Lower lobe of right lung (tissue), 2 donors: ENCODE measurements at places on chromosomes 11 and 22. TPM values are rescaled to one million over a fixed set of nuclear protein-coding genes. Genes with fewer than 3 reads are reported as not detected.

- DNase-seq, result peak; percentile 97
Observed at GRCh38 chr11:64304316-64305072, 830 bp upstream of the ESRRA start.

GRCh38 chr11:12757416-12757815, 83.2 kb downstream of the TEAD1 start:
- DNase-seq, result no peak

DNA sequence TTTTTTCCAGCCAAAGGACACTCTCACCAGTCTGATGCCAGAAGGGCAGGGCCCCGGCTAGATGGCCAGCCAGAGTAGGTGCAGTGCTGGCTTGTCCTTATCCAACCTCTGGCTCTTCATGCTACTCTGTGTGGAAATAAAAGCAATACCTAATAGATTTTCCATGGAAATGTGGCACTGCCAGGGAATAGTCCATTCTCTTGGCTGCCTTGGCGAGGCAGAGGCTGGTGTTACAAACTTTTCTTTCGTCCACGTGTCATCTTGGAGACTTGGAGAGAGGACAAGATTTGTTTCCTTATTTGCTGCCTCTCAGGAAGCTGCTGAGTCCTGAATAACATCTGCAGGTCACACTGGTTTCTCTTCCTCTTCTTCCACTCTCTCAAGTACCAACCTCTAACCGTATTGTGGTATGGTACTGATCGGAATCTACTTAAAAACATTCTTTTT, 17.2 kb upstream of the C1QTNF4 start:
- no peak for DNase-seq

TSPAN32 gene
- 12.5 TPM for total RNA-seq

- no peak for DNase-seq
Observed at GRCh38 chr11:46741600-46742484, 22.8 kb downstream of the F2 start.

ADM2 gene
- 1.5 TPM for total RNA-seq

DNA sequence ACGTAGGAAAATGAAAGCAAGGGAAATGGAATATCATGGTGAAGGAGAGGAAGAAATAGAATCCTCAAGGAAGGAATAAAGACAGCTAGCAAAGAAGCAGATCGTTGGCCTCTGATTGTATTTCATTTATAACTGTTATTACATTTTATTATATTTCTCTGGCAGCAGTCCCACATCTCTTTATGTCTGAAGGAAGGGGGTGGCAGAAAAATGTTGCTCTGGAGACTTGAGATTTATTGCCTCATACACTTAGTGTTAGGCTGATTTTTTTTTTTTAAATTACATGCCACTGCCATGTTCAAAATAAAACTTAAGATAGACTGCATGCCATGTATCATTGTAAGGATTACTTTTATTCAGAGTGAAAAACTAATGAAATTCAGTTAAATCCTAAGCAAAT, 971.7 kb upstream of the CHORDC1 start:
- DNase-seq, result no peak

- DNase-seq, result no peak
Observed at GRCh38 chr11:12812849-12813248, 138.6 kb downstream of the TEAD1 start.

DNA sequence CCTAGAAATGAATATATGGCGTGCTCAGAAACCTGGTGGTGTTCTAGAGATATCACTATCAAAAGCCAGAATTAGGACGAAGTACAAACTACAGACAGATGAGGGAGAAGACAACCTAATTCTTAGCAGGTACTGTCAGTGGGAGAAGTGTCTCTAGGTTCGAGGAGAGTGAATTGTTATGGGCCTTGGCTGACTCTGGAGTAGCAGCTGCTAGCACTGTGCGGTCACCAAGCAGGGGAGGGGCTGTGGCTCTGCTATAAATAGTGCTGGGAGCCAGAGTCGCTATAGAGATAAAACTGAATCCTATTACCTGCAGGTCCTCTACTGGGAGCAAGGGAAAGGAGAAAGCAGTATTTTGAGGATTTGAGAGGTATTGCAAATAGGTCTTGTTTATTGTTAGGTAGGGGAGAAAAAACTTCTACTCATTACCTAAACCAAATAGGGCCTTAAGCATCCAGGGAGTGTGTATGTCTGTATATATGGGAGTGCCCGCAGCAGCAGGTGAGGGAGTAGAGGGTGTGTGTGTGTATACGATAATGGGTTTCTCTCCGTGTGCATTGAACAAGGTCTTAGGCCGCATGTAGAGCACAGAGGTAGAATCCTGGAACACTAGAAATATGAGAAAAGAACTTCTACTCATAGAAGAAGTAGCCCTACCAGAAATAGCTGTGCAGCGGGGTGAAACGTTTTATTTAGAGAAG, 2.2 kb downstream of the MADD start:
- DNase-seq, result no peak

GRCh38 chr22:43297270-43298061, 45.7 kb downstream of the SCUBE1 start:
- no peak for DNase-seq

KLHDC7B gene
- 0.77 TPM for total RNA-seq

DNA sequence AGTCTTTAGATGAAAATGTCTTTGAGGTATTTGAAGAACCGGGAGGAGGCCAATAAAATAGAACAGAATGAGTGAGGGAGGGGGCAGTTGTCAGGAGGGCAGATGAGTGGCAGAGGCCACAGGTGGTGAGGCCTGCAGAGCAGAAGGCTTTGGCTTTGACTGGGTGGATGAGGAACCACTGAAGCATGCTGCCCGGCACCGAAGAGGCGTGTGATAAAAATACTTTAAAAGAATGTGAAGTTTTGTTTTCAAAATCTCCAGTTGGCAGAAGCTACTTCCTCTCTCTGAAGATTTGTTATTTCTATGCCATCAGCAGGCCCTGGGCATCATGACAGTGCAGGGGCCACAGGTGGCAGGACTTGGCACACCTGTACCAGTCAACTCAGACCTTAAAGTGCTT, 6.3 kb downstream of the MS4A12 start:
- DNase-seq, result no peak

GRCh38 chr11:11149671-11150459, 203.2 kb downstream of the CSNK2A3 start:
- DNase-seq, result no peak

GAL3ST3 gene
- total RNA-seq, result not detected

DNA sequence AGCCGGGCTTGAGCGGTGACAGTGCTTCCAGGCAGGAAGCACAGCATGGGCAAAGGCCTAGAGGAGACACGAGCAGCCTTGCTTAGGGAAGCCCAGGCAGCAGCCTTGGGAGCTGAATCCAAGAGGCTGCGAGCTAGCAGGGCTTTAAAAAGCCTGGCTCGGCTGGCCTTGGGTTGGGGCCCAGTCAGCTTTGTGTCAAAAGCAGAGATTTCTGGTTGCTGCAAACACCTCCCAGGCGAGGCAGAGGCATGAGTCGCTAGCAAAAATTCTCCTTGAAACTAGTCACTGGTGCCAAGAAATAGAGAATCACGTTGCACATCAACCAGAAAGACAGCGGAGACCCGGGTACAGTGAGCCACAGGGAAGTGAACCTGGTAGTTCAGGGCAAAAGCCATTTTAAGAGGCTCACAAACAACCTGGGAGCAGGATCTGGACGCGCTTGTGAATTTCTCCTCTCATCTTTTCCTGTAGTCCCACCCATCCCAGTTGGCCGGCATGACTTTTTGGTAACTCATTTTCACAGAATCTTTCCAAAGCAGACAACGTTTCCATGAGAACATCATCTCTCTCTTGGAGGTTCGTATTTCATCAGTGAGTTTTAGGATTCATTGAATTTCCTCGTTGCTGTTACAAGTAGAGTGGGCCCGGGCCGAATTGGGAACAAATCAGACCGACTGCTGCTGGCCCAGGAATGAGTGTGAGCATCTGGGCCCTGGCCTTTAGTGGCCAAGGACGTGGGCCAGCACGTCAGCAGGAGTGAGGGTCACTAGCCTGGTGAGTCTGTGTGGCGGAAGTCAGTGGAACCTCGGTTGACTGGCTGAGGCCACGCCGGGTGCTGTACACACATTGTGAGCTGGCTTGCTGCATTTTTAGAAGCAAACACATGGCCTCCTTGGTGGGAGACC, 16.4 kb upstream of the FGF4 start:
- DNase-seq, result no peak

IL17REL gene
- 0.09 TPM for total RNA-seq

DNA sequence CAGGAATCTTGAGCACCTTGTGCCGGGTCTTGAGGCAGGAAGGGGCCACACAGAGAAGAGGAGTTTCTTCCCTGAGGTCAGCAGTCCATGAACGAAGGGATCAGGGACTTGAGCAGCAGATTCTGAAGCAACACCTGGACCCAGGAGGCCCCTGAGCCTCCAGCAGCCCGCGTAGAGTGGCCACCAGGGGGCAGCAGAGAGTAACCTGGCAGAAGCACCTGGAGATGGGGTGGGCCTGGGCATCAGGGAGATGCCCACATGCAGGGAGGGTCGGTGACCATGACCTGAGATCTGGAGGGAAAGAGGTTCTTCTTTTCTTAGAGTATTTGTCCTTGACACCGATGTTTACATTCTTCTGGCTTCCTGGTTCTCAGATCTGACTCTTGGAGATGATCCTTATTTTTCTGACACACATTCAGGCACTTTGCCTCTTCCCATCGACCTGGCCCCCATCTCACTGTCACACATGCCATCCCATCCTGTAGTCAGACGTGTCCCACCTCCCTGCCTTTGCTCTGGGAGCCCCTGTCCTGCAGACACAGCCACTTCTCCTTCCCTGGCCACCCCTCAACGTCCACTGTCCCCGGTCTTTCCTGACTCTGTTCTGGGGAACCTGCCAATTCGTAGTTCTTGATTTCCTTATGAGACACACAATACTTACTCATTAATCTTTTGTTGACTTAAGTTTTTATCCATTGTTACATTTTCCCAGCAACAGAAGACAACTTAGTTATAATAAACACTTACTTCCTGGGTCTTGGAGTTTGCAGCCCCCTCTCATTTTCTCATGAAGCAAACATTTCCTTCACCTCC, 66.5 kb downstream of the GGTLC2 start:
- DNase-seq, result peak; percentile 76

GRCh38 chr11:93773045-93773477, 11.0 kb upstream of the MED17 start:
- no peak for DNase-seq

GRCh38 chr22:47921906-47922305, 1159.5 kb downstream of the TBC1D22A start:
- DNase-seq, result no peak

GRCh38 chr11:134978388-134979088, 566.5 kb upstream of the B3GAT1 start:
- DNase-seq, result no peak

DNA sequence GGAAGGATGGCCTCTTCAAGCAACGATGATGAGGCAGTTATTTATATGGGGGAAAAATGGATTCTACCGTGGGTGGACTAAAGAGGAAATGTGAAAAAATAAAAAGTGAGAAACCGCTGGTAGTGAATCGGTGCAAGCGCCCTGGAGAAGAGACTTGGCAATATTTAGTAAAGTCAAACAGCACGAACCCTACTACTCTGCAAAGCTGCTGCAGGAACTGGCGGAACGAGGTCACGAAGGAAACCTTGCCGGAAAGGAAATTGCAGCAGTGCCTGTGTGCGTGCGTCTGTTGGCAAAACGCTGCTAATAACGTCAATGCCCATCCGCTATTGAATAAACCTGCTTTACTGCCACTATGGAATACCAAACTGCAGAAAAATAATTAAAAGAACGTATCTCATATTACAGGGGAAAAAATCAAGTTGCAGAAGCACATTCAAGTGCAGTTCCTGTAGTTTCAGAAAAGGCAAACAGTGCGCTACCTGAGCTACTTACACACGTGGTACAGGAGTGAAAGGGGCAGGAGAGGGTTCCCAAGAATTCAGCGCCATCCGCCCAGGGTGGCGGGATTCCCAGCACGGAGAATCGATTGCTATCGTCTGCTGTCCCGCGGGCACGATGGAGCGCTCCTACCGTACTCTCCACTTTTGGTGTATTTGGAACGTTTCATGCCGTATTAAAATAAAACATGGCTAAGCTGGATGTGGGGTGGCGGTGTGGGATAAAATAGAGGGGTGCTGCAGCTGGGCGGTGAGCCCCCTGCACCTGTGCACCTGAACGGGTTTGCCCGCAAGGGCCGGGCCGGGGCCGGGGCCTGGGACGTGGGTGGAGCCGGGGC, 585 bp upstream of the NADSYN1 start:
- peak; percentile 65 for DNase-seq

GAL3ST1 gene
- total RNA-seq, result 1.7 TPM

- no peak for DNase-seq
Observed at GRCh38 chr11:64772303-64773018, 5.9 kb downstream of the SF1 start.

GRCh38 chr11:117081908-117082307, 16.3 kb downstream of the SIK3 start:
- no peak for DNase-seq

DNA sequence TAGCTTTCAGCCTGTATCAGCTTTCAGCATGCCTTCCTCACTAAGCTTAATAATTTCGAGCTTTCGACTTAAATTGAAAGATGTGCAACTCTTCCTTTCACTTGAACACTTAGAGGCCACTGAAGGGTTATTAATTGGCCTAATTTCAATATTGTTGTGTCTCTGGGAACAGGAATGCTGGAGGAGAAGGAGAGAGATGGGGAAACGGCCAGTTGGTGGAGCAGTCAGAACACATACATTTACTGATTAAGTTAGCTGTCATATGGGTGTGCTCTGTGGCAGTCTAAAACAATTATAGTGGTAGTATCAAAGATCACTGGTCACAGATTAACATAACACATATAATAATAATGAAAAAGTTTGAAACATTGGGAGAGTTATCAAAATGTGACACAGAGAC, 106.2 kb downstream of the LRRC32 start:
- no peak for DNase-seq

PDE2A gene
- 19.5 TPM for total RNA-seq

VWA5A gene
- 37.9 TPM for total RNA-seq

GRCh38 chr11:12882670-12883069, 126.4 kb upstream of the RASSF10 start:
- no peak for DNase-seq

DNA sequence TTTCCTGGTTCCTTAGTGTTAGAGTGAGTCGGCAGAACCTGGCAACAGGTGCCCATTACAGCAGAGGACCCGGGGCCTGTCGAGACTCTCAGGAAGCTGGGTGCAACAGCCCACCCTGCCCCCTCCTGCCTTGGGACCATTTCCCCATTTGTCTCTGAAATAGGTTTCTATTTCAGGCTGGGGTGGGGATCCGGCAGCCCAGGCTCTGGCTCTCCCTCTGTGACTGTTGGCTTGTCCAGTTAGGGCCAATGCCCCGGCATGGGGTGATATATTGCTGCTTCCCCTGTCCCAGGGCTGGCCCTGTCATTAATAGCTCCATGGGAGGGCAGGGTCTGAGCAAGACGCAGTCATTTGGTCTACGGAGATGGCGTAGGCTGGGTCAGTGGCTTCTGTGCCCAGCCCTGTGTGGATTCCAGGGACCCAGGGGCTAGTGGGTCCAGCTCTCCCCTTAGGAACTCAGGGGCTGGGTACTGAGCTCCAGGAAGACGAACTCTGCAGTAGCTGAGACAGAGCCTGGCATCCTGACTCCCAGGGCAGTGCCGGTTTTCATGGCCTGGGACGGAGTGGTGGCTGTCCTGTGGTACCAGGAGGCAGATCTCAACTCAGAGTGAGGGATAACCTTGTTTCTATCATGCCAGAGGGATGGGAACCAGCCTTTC, 2.7 kb downstream of the P2RY6 start:
- no peak for DNase-seq
